Uterus (tissue), 4 donors: ENCODE measurements at places on chromosomes 3 and 15.

DNA sequence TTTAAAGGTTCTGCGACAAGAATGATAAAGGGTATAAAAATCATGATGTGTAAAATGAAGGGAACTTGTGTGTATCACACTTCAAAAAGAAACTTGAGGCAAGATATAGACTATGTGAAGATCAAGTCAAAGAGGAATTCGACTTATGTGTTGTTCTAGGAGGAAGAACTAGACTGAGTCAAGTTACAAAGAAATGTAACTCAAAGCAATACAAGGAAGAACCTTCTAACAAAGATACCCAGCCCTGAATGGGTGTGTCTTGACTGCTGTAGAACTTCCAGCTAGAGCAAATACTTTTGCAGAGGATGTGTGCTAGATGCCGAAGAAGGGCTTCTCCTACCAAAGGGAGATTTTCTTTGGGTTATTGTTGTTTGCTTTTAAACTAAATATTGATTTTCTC, 2.4 kb downstream of the SLC49A4 start:
- no peak for DNase-seq
- H3K27ac ChIP-seq = no peak overlapping the region
- no peaks in the 10 kb centered on the region for H3K4me1 ChIP-seq
- no peak overlapping the region for H3K4me3 ChIP-seq
- H3K36me3 ChIP-seq = no peaks in the 10 kb centered on the region

DNA sequence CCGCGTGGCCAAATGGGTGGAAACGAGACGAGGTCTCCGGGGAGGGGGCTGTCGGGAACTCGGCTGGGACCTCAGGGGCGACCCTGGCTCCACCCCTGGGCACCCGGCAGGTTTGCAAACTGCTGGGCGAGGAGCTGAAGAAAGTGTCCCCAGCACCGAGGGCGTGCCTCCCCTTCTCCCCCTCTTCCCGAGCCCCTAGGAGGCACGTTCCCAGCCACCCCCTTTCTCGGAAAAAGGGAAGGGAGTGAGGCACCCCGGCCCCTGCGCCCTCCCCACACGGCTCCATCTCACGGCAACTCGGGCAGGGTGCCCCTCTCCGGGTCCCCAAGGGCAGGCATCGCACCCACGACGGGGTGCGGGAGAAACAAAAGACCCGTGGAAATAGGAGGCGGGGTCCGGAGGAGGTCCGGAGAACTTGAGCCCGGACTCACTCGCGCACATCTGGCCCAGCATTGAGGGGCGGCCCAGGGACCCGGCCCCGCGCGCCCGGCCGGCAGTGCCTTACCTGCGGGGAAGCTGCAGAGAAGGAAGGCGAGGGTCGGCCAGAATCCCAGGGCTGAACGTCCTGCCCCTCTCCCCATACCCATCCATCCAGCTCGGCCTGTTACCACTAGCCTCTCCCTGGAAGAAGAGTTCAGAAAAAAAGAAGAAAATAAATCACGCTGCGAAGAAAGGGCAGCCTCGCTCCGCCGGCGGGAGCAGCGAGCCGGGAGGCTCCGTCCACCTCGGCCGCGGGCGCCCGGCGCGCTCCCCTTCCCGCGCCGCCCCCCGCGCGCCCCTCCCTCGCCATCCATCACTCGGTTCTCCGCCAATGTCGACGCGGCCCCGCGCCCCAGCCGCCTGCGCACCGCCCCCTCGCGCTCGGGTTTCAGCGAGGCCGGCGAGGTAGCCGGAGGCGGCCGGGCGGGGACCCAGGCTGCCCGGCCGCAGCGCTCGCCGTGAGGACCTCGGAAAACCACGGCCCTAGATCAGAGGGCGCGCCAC, 16.3 kb downstream of the RGMA start:
- H3K27me3 ChIP-seq = no peaks in the 10 kb centered on the region
- DNase-seq = peak; percentile 93
- H3K36me3 ChIP-seq = no peaks in the 10 kb centered on the region
- H3K4me3 ChIP-seq = peak overlapping the region; percentile 78
- H3K4me1 ChIP-seq = no peaks in the 10 kb centered on the region

GRCh38 chr15:89149501-89150101, 61.3 kb downstream of the ABHD2 start:
- peaks cover 7% of the 10 kb centered on the region for H3K4me1 ChIP-seq
- H3K36me3 ChIP-seq = no peaks in the 10 kb centered on the region
- no peaks in the 10 kb centered on the region for H3K27me3 ChIP-seq
- H3K4me3 ChIP-seq = no peak overlapping the region
- H3K27ac ChIP-seq = no peak overlapping the region

DNA sequence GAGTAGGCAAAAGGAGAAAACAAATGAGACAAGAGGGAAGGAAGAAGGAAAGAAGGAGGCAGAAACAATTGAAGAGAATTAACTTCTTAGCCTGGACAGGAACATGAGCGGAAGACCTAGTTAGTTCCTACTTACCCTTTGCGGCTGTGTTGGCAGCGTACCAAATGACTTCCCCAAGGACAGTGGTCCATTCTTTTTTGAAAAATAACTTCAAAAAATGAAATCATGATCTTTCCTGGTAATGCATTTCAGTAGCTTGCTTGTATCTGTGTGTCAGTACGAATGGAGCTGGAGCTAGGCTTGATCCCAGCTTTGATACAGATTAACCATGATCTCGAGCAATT, 41.5 kb upstream of the CFAP161 start:
- DNase-seq = no peak
- no peak overlapping the region for H3K4me3 ChIP-seq
- H3K36me3 ChIP-seq = no peaks in the 10 kb centered on the region
- no peaks in the 10 kb centered on the region for H3K4me1 ChIP-seq
- peak overlapping the region; percentile 51 for H3K27ac ChIP-seq

DNA sequence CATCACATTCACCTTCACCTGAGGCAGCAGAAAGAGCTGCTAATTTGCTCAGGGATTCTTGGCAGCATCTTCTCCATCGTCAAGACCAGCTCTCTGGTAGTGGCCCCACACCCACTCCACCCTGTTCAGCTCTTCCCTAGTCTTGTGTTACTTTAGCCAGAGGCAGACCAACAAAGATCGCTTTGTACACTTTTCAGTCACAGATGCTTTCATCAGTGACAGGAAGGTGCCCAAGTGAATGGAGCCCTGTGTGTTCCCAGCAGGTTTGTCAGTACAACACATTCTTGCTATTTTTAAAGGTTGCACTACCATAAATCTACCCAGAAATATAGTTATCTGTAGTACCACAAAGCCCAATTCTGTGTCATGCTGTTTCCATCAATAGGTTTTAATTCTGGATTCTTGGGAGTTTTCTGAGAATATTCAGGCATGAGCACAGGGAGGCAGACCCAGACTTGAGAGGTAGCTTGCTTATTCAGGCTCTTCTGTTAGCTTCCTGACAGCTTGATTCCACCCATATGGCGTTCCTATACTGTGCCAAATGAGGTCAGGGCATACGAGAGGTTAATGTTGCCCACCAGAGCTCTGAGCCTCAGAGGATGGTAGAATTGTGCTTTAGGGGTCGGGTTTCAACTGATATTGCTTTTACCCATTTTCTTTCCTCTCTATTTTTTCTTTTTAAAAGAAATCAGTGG, 109.8 kb upstream of the MANF start:
- no peak overlapping the region for H3K27ac ChIP-seq
- DNase-seq = no peak
- no peak overlapping the region for H3K4me3 ChIP-seq
- H3K4me1 ChIP-seq = no peaks in the 10 kb centered on the region

DNA sequence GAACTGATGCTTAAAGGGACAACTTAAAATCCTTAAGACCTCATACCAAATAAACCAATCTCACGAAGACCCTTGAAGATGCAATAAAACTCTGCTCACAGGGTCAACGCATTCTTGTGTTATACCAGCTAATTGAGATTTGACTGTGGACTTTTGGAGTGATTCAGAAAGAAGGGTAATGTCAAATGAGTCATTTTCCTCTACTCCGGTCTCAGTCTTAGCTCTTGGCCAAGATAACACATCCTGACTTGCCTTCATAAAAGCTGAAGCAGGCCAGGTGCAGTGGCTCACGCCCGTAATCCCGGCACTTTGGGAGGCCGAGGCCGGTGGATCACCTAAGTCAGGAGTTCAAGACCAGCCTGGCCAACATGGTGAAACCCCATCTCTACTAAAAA, 3.8 kb downstream of the PKM start:
- peak; percentile 53 for DNase-seq
- H3K27ac ChIP-seq = peak overlapping the region; percentile 98
- no peak overlapping the region for H3K4me3 ChIP-seq
- H3K36me3 ChIP-seq = no peaks in the 10 kb centered on the region
- H3K4me1 ChIP-seq = peaks cover 6% of the 10 kb centered on the region
- H3K27me3 ChIP-seq = no peaks in the 10 kb centered on the region

DNA sequence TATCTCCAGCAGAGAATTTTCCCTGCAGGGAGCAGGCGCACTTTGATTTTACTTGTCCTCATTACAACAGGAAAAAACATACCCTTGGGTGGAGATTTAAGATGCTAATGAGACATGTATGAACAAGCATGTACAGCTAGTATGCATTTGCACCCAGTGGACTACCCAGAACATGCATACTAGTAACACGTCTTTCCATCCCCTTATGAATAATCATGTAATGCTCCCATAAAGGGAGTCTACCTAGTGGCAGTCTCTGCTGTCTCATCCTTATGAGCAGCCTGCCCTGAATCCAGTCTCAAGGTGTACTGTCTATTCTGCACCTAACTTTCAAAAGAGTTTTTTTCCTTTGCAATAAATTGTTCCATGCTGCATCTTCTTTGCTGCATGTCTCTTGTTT, 1222.0 kb downstream of the ROBO1 start:
- no peaks in the 10 kb centered on the region for H3K4me1 ChIP-seq
- H3K27me3 ChIP-seq = no peaks in the 10 kb centered on the region
- H3K36me3 ChIP-seq = no peaks in the 10 kb centered on the region
- H3K4me3 ChIP-seq = no peak overlapping the region
- no peak overlapping the region for H3K27ac ChIP-seq
- DNase-seq = no peak

GRCh38 chr15:83318861-83319415, 34.5 kb upstream of the BNC1 start:
- H3K36me3 ChIP-seq = no peaks in the 10 kb centered on the region
- no peak overlapping the region for H3K4me3 ChIP-seq
- H3K27me3 ChIP-seq = no peaks in the 10 kb centered on the region
- H3K27ac ChIP-seq = no peak overlapping the region

GRCh38 chr15:78200276-78200930, 34.0 kb downstream of the ACSBG1 start:
- H3K4me1 ChIP-seq = no peaks in the 10 kb centered on the region
- no peak overlapping the region for H3K27ac ChIP-seq
- DNase-seq = no peak
- H3K4me3 ChIP-seq = no peak overlapping the region
- no peaks in the 10 kb centered on the region for H3K36me3 ChIP-seq

- H3K27me3 ChIP-seq = no peaks in the 10 kb centered on the region
- peak overlapping the region; percentile 45 for H3K27ac ChIP-seq
- no peak overlapping the region for H3K4me3 ChIP-seq
These were observed 25.6 kb downstream of the TPM1 start for GRCh38 chr15:63067976-63068743.

DNA sequence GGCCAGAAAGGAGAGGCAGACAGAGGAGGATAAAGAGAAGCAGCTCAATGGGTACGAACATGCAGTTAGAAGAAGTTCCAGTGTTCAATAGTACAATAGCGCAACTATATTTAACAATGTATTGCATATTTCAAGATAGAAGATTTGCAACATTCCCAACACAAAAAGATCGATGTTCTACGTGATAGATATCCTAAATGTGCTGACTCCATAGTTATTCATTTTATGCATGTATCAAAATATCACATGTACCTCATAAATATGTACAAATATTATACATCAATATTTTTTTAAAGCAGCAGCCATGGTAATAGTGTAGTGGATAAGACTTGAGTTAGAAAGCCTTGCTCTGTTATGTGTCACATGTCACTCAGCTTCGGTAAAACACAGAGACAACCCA, 110.2 kb upstream of the ASB14 start:
- H3K36me3 ChIP-seq = no peaks in the 10 kb centered on the region
- no peak for DNase-seq
- no peak overlapping the region for H3K4me3 ChIP-seq

- DNase-seq = no peak
- no peak overlapping the region for H3K4me3 ChIP-seq
- H3K27me3 ChIP-seq = no peaks in the 10 kb centered on the region
- no peak overlapping the region for H3K27ac ChIP-seq
These were observed 62.6 kb downstream of the SLC7A14 start for GRCh38 chr3:170523248-170523647.

GRCh38 chr3:193921465-193921864, 214.5 kb upstream of the HES1 start:
- H3K4me1 ChIP-seq = no peaks in the 10 kb centered on the region
- H3K36me3 ChIP-seq = no peaks in the 10 kb centered on the region
- H3K4me3 ChIP-seq = no peak overlapping the region
- DNase-seq = no peak
- H3K27ac ChIP-seq = no peak overlapping the region

DNA sequence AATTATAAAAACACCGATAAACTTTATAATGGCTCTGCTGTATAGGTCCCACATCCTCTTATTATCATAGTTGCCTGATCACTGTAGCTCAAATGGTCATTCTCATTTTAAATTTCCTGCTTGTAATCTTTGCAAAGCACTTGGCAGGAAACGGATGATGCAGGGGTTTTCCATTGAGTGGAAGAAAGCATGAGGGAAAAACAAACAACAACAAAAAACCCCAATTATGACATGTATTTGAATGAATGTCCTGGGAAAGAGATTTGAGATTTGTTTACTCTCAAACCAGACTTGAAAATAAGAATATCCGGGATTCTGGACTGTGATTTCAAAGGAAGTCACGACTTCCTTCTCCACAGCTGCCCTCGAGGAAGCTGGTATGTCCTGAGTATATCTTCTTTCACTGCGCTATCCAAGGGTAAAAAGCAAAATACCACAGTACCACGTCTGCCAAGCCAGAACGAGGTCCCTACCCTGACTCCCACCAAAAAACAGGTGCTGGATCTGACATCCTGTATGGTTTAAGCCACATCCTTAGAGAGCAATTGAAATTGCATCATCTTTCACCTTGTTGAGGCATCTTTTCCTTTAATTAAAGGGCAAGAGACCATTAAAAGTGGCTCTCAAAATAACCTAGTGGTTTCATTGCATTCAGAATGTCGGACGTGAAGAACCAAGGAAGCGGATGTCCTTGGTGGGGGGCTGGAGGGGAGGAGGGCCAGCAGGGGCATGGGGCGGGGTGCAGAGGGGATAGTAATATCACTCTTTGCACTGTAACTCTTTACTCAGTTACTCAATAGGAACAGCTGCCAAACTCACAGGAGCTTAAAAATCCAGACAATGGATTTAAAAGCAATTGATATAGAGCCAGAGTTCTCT, 13.5 kb upstream of the TIPIN start:
- H3K36me3 ChIP-seq = no peaks in the 10 kb centered on the region
- H3K4me3 ChIP-seq = no peak overlapping the region
- peak overlapping the region; percentile 37 for H3K27ac ChIP-seq
- no peak for DNase-seq
- no peaks in the 10 kb centered on the region for H3K4me1 ChIP-seq
- H3K27me3 ChIP-seq = no peaks in the 10 kb centered on the region

GRCh38 chr3:185968168-185968567, 30.4 kb upstream of the TRA2B start:
- H3K4me3 ChIP-seq = no peak overlapping the region
- H3K27me3 ChIP-seq = no peaks in the 10 kb centered on the region
- H3K36me3 ChIP-seq = no peaks in the 10 kb centered on the region
- no peak overlapping the region for H3K27ac ChIP-seq
- no peak for DNase-seq
- H3K4me1 ChIP-seq = no peaks in the 10 kb centered on the region

GRCh38 chr3:142943349-142943748, 20.1 kb downstream of the PAQR9 start:
- no peak for DNase-seq
- no peaks in the 10 kb centered on the region for H3K36me3 ChIP-seq
- no peak overlapping the region for H3K27ac ChIP-seq
- H3K27me3 ChIP-seq = no peaks in the 10 kb centered on the region
- H3K4me3 ChIP-seq = no peak overlapping the region
- H3K4me1 ChIP-seq = no peaks in the 10 kb centered on the region
